ENCODE measurements at places on chromosomes 1 and 21. TPM values are rescaled to one million over a fixed set of nuclear protein-coding genes. Genes with fewer than 3 reads are reported as not detected.

LCE2A gene
- not detected for total RNA-seq

C1orf167 gene
- total RNA-seq: not detected

TRIM67 gene
- total RNA-seq: 0.11 TPM

TIAM1 gene
- total RNA-seq: 0.81 TPM

INAVA gene
- total RNA-seq: 37.8 TPM

CSRP1 gene
- 374 TPM for total RNA-seq

Data from A549 treated with dexamethasone at 1 μM for 4 hours (cell line).